ENCODE measurements at places on chromosomes 1 and 21. TPM values are rescaled to one million over a fixed set of nuclear protein-coding genes. Genes with fewer than 3 reads are reported as not detected.

GRCh38 chr1:119314001-119314796, 54.4 kb upstream of the HAO2 start:
- H3K4me3 ChIP-seq, result no peak overlapping the region
- H3K4me1 ChIP-seq, result no peaks in the 10 kb centered on the region
- peaks cover 21% of the 10 kb centered on the region for H3K27me3 ChIP-seq
- no peak overlapping the region for H3K27ac ChIP-seq
- H3K36me3 ChIP-seq, result no peaks in the 10 kb centered on the region

S100A8 gene
- total RNA-seq, result not detected

TXNDC12 gene
- total RNA-seq, result 48.1 TPM

- DNase-seq, result no peak
- peaks cover 17% of the 10 kb centered on the region for H3K36me3 ChIP-seq
- peak overlapping the region; percentile 90 for H3K4me3 ChIP-seq
- H3K27me3 ChIP-seq, result no peaks in the 10 kb centered on the region
- peak overlapping the region; percentile 96 for H3K27ac ChIP-seq
- peaks cover 43% of the 10 kb centered on the region for H3K4me1 ChIP-seq
Observed at GRCh38 chr1:225428881-225429455, 1.1 kb upstream of the LBR start.

- no peaks in the 10 kb centered on the region for H3K4me1 ChIP-seq
- no peak overlapping the region for H3K4me3 ChIP-seq
- DNase-seq, result no peak
- H3K27me3 ChIP-seq, result peaks cover 33% of the 10 kb centered on the region
Observed at GRCh38 chr1:231144416-231145193, 17.3 kb upstream of the TRIM67 start.

LCE2A gene
- total RNA-seq, result not detected

DNA sequence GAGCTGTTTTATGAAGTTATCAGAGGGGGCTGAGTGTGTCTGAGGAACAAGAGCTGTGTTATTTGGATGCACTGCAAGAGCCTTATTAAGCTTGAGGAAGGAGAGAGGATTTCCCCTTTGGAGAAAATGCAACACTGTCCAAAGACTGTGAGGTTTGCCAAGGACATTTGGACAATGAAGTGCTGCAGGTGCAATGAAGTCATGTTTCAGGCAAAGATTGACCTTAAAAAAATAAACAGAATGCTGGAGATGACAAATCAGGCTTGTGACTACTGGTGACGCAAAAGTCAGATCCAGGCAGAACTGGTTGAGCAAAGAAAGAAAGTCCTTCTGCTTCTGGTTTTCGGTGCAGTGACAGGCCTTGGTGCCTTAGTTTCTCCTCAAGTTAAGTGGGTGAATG, 125.2 kb upstream of the KIAA0040 start:
- H3K4me3 ChIP-seq, result no peak overlapping the region
- no peaks in the 10 kb centered on the region for H3K36me3 ChIP-seq
- DNase-seq, result no peak
- no peak overlapping the region for H3K27ac ChIP-seq
- H3K4me1 ChIP-seq, result peaks cover 10% of the 10 kb centered on the region

GRCh38 chr1:21781815-21782348, 1.1 kb downstream of the USP48 start:
- peak overlapping the region; percentile 100 for H3K27ac ChIP-seq
- peaks cover 5% of the 10 kb centered on the region for H3K27me3 ChIP-seq
- H3K4me3 ChIP-seq, result peak overlapping the region; percentile 94

GRCh38 chr21:29130270-29130969, at the start of gene MAP3K7CL:
Gene MAP3K7CL (plus strand): TSS chr21:29130644. CDS start chr21:29133345, 2,701 bp downstream.
- no peak for DNase-seq
- peaks cover 3% of the 10 kb centered on the region for H3K27me3 ChIP-seq
- no peaks in the 10 kb centered on the region for H3K4me1 ChIP-seq
- no peak within 1 kb of the TSS for H3K27ac ChIP-seq

GRCh38 chr21:33968080-33968994, 52.7 kb upstream of the ATP5PO start:
- H3K27me3 ChIP-seq, result no peaks in the 10 kb centered on the region
- peaks cover 47% of the 10 kb centered on the region for H3K36me3 ChIP-seq
- DNase-seq, result no peak
- peaks cover 25% of the 10 kb centered on the region for H3K4me1 ChIP-seq
